Head of caudate nucleus (tissue), 42 donors: ENCODE measurements at places on chromosomes 3 and 15.

- DNase-seq: no peak
These were observed 62.5 kb downstream of the WHAMM start for GRCh38 chr15:82871832-82872484.

- DNase-seq: no peak
These were observed 265.7 kb downstream of the SUCLG2 start for GRCh38 chr3:67388738-67389137.

- DNase-seq: peak; percentile 27
These were observed 544 bp upstream of the TIMMDC1 start for GRCh38 chr3:119497820-119498185.

DNA sequence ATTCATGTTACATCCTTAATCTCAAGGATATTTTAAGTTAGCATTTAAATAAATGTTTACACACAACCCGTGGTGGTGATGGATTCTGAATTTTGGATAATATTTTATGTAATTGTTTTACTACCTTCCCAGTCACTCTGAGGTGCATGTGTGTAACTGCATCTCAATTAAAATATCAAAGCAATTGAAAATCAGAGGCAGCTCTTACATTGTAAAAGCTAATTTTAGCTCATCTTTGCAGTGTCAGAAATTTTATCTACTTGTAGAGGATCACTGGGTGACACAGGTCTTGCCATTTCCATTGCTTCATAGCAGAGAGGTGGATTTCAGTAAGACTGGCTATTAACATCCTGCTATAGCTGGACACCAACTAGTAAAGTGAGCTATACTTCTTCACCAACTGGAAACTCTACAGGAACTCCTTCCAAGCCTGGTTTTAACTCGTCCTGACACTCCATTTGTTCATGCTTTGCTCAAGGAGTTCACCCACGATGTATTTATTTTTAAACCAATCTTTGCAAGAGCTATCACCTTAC is 19.6 kb upstream of the MITF start:
- DNase-seq: no peak

DNA sequence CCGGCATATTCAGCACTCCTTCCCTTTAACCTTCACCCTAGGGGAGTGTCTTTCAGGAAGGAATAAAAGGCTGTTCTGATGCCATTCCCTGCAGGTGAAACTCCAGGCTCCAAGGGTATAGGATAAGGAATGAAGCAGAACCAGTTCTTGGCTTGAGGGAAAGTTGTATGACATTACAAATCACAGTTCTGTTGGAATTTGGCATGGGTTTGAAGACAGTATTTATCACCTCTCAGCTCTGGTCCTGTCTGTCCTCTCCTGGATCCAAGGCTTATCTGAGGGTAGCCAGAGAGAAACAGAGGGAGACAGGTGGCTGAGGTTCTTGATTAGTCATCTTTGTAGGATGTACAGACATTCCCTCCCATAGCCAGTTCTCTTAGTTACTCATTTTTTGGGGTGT is 37.1 kb downstream of the RAB11A start:
- no peak for DNase-seq

GRCh38 chr3:39254806-39255449 is 24.9 kb downstream of the CX3CR1 start:
- DNase-seq: no peak

DNA sequence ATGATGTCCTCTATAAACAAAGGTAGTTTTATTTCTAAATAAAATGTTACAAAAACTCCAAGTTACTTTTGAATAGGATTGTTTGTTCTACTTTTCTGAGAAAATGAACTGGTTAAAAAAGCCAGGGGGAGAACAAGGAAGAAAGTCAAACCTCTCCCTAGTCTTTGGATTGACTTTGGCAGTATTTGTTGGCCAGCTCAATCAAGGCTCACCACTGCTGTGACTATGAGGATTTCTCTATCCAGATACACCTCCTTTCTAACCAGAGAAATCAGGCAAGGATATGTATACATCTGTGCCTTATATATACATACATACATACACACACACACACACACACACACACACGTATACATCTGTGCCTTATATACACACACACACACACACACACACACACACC is 107.8 kb downstream of the FEZF2 start:
- DNase-seq: no peak

- DNase-seq: no peak
These were observed 56.1 kb downstream of the MYZAP start for GRCh38 chr15:57647791-57648130.

DNA sequence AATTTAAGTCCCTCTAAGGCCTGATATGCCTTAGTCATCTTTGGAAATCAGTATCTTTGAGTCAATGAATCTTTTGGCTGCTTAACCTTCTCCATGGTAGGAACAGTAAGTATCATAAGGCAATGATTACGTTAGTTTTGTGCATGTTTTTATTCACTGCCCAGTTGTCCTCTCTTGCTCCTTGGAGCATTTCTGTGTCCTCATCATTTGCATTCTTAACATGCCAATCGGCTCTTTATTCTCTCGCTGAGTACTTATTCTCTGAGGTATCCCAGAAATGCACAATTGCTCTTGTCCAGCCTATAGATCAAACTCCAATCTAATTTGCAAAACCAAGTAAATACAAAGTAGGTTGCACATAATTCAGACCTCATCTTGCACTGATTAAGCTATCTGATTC is 405.0 kb upstream of the IL12A start:
- DNase-seq: no peak

GRCh38 chr3:64909757-64910467 is 222.1 kb upstream of the ADAMTS9 start:
- DNase-seq: no peak

GRCh38 chr3:4680227-4680691 is 187.1 kb downstream of the ITPR1 start:
- DNase-seq: no peak

DNA sequence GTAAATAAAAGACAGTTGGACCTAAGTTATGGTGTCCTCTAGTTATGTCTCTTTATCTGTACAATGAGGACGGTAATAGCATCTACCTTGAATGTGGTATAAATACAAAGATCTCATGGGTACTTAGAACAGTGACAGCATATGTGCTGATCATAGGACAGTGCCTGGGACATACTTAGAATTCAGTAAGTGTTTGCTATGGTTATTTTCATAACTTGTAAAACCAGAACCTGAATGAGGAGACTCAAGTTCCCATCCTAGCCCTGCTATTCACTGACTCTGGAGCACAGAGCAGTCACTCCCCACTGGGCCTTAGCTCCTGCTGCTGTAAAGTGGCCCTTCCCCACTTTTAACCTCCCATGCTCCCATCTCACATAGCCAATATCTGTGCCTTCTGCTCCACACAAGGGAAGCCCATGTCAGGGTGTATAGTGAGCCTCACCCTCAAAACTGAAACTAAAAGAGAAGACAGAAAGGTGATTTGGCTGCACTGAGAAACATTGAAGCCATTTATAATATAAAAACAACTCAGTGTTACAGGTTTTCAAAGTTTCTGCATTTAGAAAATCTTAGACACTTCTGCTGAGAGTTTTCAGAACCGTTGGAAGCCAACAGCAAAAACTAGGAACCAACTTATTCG is 225.4 kb upstream of the UBE2E2 start:
- no peak for DNase-seq

DNA sequence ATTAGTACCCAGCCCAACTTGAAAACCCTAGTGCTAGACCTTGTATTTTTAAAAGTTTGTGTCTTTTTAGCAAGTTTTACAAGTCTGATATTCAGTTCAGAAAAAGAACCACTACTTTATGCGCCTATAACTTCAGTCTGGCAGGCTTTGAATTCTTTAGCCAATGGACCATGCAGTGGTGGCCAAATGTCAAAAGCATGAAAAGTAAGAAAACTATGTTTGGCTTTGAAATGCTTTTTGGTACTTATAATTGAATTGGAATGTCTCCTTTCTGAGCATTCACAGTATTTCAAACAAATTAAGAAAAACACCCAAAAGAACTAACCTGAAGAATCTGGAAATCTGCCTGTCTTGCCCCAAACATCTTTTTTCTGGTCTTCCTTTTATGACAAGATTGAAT is 12.8 kb downstream of the WDR48 start:
- no peak for DNase-seq

GRCh38 chr3:127929818-127930413 is 14.9 kb downstream of the KBTBD12 start:
- no peak for DNase-seq

GRCh38 chr3:122023335-122023910 is 1.4 kb upstream of the ILDR1 start:
- DNase-seq: no peak

GRCh38 chr3:1007866-1008265 is 85.0 kb upstream of the CNTN6 start:
- no peak for DNase-seq

DNA sequence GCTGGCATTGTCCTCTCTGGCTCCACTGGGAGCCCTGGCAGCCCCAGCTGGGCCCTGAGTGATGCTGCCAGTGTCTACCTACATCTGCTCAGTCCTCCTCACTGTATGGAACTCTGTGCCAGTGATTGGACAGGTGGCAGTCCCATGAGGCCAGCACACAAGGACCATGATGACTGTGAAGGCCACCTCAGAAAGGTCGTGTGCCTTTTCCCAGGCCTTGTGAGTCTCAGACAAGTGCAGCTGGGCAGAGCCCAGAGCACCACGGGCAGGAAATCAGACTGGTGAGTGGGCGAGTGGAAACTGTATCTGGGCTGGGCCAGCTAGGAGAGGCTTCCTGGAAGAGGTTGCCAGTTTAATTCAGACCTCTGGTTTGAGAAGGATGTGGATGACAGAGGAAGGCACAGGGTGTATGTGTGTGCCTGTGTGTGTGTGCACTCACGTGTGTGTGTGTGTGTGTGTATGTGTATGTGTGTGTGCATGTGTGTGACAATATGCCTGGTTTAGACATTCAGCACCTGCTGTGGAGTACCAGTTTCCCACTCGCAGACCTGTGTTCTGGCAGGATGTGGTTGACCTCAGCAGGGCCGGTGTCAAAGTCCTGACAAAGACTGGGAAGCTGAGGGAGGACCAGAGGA is 7.0 kb downstream of the MAPKAPK3 start:
- no peak for DNase-seq

DNA sequence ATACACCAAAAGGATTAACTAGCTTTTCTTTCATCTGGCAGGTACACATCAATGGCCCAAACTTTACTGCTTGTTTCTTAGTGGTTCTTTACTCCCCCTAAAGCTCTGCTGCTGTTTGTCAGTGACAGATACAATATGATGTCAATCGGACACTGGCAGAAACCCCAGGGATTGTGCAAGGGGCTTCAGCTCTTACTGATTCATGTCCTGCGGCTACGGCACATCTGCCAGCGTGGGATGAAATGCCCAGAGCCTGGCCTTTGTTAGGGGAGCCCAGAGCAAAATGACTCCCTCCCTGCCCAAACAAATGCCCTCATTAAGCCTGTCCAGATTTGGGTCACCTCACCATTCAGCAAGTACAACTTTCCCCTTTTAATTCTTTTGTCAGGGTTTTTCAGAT is 28.3 kb downstream of the SRP14 start:
- no peak for DNase-seq

- DNase-seq: no peak
These were observed 615 bp downstream of the DHX30 start for GRCh38 chr3:47803480-47804025.
